Fibroblast of skin of back (primary cell): ENCODE measurements at places on chromosomes 6 and 20.

- no peak for DNase-seq
Measured at GRCh38 chr6:3370361-3371221, 86.3 kb downstream of the SLC22A23 start.

DNA sequence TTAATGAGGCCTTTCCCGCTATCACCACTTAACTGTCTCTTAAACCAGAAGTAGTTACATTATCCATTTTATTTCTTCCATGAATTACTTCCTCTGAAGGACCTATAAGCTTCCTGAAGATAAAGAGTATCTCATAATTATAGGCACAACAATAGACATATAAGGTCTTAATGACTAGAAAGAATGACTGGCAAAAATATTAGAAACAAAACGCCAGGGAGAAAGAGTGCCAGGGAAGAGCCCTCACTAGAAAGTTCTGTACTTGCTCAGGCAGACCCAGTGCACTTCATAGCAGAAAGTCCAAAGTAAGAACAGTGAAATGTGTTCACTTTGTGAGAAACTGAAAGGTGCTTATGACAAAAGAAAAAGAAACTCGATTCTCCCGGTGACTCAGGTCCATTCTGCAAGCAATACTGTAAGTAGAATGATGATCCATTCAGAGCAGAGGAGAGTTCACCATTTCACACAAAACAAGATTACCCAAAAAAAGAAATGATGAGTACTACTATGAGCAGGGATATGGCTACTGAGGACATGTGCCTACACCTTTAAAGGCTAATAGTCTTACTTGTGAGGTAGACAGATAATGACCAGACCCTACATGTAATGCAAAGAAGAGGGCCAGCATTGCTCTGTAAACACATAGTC is 5.5 kb downstream of the ZNF334 start:
- DNase-seq = no peak

DNA sequence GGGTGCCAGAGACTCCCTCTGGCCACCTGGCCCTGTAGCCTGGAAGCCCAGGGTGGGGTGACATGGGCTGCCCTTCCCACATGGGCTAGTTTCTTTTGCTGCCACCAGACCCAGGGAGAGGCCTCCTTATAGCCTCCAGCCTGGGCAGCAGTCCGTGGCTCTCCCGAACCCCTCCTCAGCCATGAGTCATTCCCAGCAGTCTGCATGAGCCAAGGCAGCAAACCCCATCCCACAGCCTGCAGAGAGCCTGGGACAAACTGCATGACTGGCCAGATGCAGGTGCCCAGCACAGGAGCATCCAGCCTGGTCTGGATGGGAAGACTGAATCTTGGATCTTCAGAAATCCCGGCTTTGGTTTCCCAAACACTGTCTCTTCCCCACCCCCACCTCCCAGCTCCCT is 75.7 kb downstream of the MRPL14 start:
- DNase-seq = peak; percentile 89

DNA sequence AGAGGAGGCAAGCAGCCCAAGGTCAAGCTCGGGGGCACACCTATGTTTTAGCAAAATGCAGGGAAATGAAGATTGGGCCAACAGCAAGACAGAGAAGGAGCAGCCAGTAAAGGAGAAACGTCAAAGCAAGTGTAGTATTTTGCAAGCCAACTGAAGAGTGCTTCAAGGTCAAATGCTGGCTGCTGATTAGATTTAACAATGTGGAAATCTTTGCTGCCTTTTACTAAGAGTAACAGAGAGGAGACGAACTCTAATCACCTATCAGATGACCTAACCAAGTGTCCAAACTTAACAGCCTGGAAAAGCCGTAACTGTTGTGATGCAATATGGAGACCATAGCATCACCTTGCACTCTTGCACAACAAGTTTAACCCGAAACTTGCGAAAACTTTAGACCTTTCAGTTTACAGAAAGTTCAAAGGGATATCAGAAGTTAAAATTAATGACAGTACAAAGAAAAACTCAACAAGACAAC is 30.4 kb downstream of the AKIRIN2 start:
- no peak for DNase-seq

DNA sequence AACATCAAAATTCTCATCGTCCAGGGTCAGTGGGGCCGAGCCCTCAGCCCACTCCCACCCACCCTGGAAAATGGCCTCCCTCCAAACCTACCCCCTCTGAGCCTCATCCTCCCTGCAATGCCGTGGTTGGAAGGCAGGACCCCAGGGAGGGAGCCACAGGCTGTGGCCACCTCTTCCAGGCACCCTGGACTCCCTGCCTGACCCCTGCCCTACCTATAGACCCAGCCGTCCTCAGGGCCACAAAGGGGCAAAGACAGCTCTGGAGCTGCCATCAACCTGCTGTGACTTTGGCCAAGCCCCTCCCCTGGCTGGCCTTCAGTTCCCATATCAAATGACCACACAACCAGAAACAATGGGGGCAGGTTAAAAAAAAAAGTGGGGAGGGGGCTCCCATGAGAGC is 2.3 kb upstream of the UCKL1 start:
- no peak for DNase-seq
